ENCODE measurements at places on chromosomes 5 and 9.
A peak's percentile ranks its signal among the peaks of the same experiment; 100 is the strongest.

DNA sequence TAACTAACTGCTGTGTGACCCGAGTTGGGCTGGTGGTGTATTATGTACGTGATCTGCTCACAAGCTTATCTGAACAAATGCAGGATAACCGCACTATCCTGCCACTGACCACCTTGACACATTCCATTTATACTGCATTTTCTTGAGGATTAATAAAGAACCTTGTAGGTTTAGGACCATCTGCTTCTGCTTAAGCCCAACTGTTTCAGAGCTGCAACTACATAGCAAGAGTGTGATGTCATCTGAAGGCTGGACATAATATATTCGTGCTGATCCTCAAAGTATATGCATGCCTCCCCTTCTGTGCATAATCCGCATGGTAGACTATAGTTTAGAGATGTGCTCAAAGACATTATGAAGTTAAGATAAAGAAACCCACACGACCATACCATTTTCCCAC is 435.9 kb downstream of the BNC2 start:
- no peak for DNase-seq

- no peak for DNase-seq
Measured at GRCh38 chr5:171736976-171737891, 48.4 kb upstream of the SMIM23 start.

GRCh38 chr9:137666513-137666822 is 47.7 kb downstream of the EHMT1 start:
- no peak for DNase-seq

DNA sequence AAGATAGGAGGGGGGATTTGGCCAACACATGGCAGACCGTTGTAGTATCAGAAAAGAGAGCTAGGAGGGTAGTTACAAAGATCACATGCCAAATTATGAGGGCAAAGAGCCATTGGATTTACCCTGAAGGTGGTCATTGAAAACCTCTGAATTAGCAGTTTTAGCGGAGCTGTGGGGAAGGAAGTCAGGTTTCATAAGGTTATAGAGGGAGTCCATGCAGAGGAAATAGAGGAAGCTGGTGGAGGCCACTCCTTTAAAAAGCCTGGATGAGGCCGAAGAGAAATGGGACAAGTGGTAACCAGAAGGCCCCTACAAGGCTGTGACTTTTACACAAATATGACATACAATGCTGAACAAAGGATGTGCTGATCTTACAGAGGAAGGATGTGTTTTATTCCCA is 13.2 kb downstream of the DOCK8 start:
- no peak for DNase-seq

GRCh38 chr5:167050568-167051401 is 1240.7 kb upstream of the WWC1 start:
- DNase-seq: no peak

DNA sequence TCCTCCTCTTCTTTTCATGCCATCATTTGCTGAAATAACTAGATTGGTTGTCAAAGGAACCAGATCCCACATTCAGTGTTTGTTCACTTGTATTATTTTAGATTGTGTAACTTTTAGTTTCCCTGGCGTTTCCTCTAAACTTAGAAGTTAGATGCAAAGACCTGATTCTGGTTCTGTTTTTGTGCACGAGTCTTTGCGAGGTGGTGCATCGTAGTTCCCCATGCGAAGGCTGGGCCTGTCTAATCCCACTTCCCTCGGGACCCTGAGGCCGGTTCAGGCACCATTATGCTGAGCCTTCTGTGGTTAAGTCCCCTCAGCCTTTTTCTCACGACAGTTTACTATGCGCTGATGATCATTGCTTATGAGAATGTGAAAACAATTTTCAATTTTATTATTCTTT is 219.1 kb upstream of the OTULINL start:
- no peak for DNase-seq

DNA sequence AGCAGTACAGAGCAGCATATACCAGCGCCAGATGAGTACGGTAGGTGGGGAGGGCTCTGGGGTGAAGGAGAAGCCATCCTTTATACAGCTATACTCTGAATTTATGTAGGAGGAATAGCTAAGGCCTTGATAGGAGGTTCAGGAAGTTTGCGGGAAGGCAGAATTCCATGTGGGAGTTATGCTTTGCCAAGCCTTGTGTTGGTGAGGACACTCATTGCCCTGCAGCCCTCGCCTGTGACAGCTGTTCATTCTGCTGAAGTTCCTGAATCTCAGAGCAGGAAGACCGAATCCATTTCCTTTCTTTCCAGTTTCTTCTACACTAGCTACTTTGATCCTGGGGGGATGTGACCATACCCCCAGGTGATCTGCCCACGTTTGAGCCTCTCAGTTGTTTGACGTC is 7.7 kb downstream of the MFAP3 start:
- DNase-seq: no peak

GRCh38 chr9:38008168-38009034 is 60.6 kb downstream of the SHB start:
- no peak for DNase-seq

DNA sequence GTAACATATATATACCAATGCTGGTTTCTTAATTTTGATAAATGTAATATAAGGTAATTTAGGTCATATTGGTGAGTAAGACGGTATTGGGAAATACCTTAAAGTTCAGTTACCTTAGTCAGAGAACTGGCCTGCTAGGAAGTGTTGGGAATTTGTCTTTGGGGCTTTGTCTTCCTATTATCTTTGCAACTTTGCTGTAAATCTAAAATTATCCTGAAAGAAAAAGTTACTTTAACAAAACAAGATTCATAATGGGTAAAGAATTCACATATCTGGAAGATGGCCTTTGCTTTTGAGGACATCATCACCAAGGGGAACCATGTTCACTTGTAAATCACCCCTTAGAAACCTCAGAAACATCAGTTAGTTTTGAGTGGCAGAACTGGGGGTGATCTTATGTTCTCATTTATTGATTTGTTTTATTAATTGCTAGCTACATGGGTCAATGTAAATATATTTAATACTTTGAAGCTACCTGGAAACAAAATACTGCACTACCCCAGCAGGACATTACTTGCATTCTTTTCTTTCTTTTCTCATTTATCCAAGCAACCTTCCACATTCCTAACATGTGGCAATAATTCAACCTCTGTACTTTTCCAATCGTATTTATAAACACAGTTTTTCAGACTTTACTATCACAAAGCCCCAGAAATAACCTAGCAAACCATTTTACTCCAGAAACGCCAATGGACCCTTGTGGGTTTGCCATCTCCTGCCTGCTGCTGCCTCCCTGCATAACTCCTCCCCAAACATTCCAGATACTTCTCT is 41.4 kb downstream of the GLIS3 start:
- no peak for DNase-seq

DNA sequence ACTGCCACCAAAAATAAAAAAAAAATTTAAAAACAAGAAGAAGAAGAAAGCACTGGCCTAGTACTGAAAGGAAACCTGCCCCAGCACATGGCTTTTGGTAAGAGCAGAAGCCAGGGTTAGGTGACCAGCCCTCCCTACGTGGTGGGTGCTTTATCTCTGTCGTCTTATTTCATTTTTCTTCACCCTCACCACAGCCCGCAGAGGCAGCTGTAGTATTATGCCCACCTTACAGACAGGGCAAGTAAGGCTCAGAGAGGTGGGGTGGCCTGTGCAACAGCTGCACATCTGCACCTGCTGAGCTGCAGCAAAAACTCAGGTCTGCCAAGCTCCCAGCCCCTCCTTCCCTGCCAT is 140.8 kb upstream of the LMX1B start:
- no peak for DNase-seq

- DNase-seq: no peak
Measured at GRCh38 chr5:21685522-21685921, 1167.6 kb downstream of the CDH12 start.

DNA sequence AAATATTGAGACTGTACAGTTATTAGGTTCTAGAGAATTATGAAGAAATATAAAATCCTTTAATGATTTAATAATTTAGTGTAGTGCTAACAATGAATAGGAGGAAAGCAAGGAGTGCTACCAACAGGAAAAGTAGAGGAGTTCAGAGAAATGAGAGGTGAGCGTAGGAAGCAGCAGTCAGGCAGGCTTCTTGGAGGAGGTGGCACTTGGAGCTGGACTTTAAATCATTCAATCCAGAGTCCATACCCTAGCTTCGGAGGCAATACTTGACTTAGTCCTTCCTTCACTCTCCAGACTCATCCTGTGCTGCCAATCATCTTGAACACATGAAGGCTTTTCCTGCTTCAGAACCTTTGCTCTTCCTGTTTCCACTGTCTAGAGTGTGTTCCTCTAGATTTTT is 254.3 kb downstream of the GRIA1 start:
- DNase-seq: no peak

GRCh38 chr9:113520109-113520642 is 56.6 kb downstream of the RGS3 start:
- peak; percentile 21 for DNase-seq

- no peak for DNase-seq
Measured at GRCh38 chr5:39076101-39076756, 2.0 kb upstream of the RICTOR start.

DNA sequence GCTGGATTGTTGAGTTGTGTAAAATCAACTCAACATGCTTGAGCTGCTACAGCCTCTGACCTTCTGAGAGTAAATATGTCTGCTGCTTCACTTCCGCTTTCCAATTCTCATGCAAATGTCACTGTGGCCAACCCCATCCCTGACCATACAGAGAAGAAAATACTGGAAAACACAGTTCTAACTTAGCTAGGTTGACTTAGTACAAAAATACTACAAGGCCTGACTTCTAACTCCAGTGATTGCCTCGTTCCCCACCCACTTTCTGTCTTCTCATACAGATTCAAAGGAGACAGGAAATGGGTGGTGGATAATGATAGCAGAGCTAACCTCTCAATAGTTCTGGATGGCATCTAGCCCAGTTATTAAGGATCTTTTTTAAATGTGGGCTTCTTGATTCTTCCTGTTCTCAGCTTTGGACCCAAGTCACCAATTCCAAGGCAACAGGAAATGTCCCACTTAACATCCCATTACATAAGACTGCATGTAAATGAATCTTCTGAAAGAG is 226.6 kb upstream of the SLC24A2 start:
- no peak for DNase-seq

DNA sequence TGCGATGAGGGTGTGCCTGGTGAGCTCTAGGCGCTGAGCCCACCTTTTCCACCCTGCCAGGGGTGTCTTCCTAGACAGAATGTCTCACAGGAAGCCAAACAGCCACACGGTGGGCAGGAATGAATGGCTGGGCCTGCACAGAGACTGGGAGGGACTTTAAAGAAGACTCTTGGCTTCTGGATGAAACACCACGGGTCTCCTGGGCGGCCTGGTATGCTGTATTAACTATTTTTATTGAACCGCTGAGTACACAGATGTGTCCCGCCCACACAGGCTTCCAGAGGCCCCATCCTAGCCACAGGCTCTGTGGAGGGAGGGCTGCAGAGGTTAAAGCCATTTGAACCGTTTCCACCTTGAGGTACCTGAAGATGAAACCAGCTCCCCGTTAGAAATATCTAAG is 115.2 kb upstream of the CXCL14 start:
- no peak for DNase-seq

DNA sequence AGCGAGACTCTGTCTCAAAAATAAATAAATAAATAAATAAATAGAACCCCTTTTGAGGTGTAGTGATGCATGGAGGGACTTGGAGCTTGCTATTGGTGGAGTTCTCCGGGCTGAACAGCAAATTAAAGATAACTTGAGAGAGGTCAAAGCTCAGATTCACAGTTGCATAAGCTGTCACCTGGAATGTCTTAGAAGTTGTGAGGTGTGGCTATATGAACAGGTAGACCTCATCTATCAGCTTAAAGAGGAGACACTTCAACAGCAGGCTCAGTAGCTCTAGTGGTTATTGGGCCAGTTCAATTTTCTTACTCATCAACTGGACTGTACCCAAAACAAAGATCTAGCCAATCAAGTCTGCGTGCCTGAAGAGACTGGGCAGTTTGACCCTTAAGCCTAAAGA is 11.7 kb upstream of the STING1 start:
- no peak for DNase-seq

- no peak for DNase-seq
Measured at GRCh38 chr9:106417685-106418084, 445.3 kb upstream of the ZNF462 start.

DNA sequence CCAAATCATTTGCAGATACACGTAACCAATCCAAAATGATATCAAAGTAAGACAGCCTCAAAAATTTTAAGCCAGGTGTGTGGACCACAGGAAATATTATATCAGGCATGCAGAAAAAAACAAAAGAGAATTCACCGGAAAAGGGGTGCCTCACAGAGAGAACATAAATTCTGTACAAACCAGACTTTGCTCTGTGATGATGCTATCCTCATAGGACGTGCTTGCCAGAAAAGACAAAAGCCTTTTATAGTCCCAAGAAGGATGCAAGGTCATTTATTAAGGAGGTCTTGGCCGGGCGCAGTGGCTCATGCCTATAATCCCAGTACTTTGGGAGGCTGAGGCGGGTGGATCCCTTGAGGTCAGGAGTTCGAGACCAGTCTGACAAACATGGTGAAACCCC is 16.8 kb upstream of the ATP6V1G1 start:
- no peak for DNase-seq

- no peak for DNase-seq
Measured at GRCh38 chr5:45162974-45163373, 354.2 kb downstream of the MRPS30 start.

- DNase-seq: no peak
Measured at GRCh38 chr9:89367281-89367680, 49.0 kb downstream of the SECISBP2 start.

DNA sequence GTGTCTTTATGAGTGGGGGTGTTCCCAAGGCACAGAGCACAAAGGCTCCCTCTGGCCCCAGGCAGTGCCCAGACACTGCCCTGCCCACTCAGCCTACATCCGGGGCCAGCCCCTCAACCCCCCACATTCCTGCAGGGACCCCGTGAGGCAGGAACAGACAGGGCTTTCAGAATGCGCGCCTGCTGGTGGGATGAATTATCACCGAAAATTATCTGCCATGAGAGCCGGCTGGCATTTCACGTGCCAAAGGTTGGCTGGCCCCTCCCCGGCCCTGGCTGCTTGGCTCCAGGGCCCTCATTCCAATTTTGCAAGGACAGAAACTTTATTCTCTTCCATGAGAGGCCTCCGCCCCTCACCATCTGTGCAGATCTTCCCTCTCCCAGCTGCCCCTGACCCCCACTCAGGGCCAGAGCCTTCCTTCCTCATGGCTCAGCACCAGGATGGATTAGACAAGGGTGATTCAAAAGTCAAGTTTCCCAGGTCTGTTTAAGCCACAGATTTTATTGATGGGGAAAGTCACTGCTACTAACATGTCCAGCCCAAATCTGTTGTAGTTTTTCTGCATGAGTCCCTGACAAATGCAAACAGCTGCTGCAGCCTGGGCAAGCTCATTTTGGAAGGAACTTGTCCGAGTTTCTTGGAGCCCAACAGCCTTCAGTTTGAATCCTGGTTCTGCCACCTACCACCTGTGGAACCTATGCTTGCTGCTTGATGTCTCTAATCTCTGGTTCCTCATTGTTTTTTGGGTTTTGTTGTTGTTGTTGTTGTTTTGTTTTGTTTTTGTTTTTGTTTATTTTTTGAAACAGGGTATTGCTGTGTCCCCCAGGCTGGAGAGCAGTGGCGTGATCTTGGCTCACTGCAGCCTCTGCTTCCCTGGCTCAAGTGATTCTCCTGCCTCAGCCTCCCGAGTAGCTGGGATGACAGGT is 32.3 kb upstream of the WDR38 start:
- no peak for DNase-seq

Measured in stimulated activated CD4-positive, alpha-beta T cell treated with anti-CD3 and anti-CD28 coated beads, TNF-alpha, amount 100 ng/mL, for 4 hours (primary cell).